GM23338 (cell line): ENCODE measurements at places on chromosomes 13 and 19. TPM values are rescaled to one million over a fixed set of nuclear protein-coding genes. Genes with fewer than 3 reads are reported as not detected.

DNA sequence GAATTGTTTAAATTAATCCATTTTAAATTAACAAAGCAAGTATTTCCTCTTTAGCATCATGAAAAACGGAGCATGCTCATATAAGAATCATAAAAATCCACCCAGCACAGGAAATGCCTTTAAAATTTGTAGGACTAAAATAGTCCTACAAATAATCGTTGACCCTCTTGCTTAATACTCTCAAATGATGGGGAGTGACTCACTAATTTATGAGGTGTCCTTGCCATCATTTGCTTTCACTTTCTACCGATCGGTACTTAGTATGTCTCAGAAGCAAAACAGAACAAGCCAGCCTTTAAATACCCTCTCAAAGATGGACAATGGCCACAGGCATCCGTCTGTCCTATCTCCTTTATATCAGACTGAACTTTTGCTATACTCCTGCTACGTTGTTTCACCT is 97.2 kb downstream of the SUCLA2 start:
- no peak for DNase-seq

GRCh38 chr13:109750221-109750775 is 36.1 kb downstream of the IRS2 start:
- no peak for DNase-seq

DNA sequence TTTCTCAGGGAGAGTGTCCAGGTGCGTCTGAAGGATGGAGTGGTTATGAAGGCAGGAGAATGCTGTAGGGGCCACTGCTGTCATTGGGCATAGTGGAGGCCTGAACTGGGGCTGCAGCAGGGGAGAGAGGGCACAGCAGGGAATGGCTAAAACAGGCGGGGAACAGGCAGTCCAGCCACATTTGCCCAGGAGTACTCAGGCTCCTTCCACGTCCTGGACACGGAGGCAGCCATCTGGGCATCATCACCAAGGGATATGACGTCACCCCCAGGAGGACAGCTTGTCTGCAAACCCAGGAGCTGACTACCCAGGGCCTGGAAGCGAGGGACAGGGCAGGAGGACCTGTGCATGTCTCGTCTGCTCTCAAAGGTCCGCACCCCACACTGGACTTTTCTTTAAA is 22.2 kb downstream of the VSTM2B start:
- no peak for DNase-seq

DNA sequence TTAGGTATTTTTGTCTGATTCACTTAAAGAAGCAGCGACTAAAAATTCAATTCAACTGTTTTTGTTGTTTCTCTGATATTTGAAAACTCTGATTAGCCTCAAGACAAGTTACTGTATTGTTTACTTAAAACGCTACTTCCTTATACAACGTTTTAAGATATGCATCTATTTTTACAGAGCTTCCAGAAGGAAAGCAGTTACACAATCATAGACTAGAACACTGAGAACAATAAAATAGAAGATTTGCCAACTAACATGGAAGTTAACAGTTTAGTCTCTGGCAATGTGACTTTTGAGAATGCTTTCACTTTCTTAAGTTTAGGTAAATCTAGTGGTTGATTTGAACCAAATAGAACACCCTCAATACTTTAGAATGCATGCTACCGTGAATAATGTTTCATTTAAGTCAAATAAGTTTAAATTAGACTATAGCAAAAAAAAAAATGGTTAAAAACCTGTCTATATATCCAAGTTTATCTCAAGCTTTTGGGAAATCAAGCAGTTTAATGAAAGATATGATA is 614.8 kb downstream of the DACH1 start:
- no peak for DNase-seq

GRCh38 chr13:43307921-43308433 is 284.6 kb downstream of the DNAJC15 start:
- DNase-seq: no peak

DNA sequence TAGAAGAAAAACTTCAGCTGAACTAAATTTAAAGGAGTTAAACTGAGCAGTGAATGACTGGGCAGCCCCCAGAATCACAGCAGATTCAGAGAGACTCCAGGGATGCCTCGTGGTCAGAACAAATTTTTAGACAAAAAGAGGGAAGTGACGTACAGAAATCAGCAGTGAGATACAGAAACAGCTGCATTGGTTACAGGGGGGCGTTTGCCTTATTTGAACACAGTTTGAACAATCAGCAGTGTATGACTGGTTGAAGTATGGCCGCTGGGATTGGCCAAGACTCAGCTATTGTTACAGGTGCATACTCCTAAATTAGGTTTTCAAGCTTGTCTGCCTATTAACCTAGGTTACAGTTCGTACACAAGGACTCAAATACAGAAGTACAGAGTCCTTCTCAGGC is 2.2 kb upstream of the SPRYD7 start:
- no peak for DNase-seq

GRCh38 chr13:76351541-76352229 is 534.5 kb downstream of the KCTD12 start:
- DNase-seq: no peak

- DNase-seq: no peak
Measured at GRCh38 chr13:68064001-68064770, 834.0 kb upstream of the PCDH9 start.

The KANK3 gene
- 8.7 and 9.3 TPM in 2 replicates for total RNA-seq

The ZNF490 gene
- total RNA-seq: 7.3 and 8.5 TPM in 2 replicates

The NECTIN2 gene
- total RNA-seq: 230 and 235 TPM in 2 replicates

The ODAD3 gene
- total RNA-seq: 0.54 and 1.5 TPM in 2 replicates

The ALDH16A1 gene
- total RNA-seq: 57.3 and 62.3 TPM in 2 replicates
